ENCODE measurements at places on chromosomes 1 and 21.

DNA sequence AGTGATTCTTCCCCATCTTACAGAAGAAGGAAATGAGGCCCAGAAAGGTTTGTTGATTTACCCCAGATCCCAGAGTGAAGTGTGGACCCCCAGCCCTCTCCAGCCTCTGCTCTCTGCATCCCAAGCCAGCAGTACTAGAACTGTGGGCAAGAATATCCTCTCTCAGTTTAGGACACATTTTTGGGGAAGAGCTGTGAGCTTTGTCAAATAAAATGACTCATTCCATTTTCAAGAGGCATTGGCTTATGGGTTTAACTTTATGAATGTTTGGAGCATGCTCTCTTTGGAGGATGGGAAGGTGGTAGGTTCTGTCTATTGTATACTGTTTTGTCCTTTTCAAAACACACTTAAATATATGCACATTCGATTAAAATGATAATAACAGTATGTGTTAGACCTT lies 70.6 kb upstream of the CNTN2 start:
- no peak for DNase-seq

GRCh38 chr1:40027647-40028046 lies 12.9 kb upstream of the CAP1 start:
- no peak for DNase-seq

DNA sequence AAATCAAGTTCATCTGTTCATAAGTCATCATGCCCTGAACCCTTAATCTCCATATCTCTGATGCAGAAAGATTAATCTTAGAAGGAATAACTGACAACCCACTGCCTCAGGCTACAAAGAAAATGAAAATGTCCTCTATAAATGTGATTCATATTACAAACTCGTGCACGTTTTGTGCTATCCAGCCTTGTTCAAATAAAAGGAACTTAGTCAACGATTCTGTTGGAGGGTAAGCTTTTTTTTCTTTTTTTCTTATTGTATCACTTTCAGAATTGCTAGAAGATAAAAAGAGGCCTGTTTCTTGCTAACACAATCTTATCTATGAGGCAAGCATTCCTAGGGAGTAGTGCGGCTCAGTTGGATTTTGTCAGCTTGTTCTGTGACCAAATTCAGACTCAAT lies 228.4 kb downstream of the TM2D1 start:
- DNase-seq: no peak

- no peak for DNase-seq
Measured at GRCh38 chr1:788835-789234, 102.4 kb upstream of the OR4F16 start.

- DNase-seq: no peak
Measured at GRCh38 chr1:50593515-50593914, 170.3 kb upstream of the DMRTA2 start.

DNA sequence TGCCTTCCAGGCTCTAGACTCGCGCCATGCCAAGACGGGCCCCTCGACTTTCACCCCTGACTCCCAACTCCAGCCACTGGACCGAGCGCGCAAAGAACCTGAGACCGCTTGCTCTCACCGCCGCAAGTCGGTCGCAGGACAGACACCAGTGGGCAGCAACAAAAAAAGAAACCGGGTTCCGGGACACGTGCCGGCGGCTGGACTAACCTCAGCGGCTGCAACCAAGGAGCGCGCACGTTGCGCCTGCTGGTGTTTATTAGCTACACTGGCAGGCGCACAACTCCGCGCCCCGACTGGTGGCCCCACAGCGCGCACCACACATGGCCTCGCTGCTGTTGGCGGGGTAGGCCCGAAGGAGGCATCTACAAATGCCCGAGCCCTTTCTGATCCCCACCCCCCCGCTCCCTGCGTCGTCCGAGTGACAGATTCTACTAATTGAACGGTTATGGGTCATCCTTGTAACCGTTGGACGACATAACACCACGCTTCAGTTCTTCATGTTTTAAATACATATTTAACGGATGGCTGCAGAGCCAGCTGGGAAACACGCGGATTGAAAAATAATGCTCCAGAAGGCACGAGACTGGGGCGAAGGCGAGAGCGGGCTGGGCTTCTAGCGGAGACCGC lies 2.0 kb upstream of the OLIG2 start:
- DNase-seq: no peak

- no peak for DNase-seq
Measured at GRCh38 chr1:6241887-6242740, 1.9 kb upstream of the HES3 start.

DNA sequence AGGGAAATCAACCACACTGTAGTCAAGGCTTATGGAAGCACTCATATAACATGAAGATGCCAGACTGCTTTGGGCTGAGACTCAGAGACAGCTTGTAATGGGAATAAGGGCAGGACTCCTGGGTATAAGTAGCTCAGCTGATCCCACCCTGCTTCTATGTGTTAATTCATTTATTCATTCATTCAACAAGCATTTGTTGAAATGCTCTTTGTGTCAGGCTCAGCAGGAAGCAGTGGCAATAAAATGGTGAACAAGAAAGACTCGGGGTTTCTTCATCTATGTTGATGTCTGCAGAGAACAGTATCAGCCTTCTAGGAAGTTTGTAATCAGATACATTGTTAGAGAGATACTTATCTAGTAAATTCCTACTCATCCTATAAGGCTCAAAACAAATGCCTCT lies 145.5 kb upstream of the DMRTA2 start:
- no peak for DNase-seq

DNA sequence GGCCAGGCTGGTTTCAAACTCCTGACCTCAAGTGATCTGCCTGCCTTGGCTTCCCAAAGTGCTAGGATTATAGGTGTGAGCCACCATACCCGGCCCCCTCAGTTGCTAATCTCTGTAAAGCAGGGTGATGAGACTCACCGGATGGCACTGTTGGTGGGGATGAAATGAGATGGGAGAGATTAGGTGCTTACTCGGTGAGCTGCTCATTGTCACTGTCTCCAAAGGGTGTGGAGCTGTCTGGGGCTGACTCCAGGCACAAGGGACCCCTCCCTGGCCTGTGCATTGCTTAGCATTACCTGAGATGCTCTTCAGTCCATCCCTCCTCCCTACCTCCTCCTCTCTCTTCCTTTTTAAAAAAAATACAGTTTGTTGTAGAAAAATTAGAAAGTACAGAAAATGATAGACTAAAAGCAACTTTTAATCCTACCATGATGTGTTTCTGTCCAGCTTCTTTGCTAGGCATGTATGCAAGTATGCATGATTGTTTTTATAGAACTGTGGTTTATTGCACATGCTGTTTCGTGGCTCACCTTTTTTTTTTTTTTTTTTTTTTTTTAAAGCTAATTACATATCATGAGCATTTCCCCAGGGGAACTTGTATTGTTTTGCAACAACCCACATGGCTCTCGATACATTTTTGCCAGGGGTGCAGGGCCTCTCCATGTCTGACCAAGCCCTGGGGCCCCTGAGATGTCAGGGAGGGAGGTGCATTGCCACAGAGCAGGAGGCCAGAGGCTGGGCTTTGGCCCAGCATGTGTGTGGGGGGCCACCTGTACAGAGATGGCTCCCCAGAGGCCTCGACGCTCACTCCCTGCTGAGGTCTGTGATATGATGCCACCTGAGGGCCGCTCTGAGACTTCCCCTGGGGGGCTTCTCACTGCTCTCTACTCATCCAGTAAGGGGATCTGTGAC lies 55.4 kb downstream of the ARHGEF10L start:
- DNase-seq: no peak

- no peak for DNase-seq
Measured at GRCh38 chr1:30400507-30400906, 322.9 kb downstream of the MATN1 start.

GRCh38 chr1:182301467-182302198 lies 90.0 kb downstream of the GLUL start:
- no peak for DNase-seq

- no peak for DNase-seq
Measured at GRCh38 chr1:60891281-60891680, 191.1 kb upstream of the NFIA start.

Measured in NCI-H1092 (cell line).